Left lung (tissue), 14 donors: ENCODE measurements at places on chromosomes 12 and 14. TPM values are rescaled to one million over a fixed set of nuclear protein-coding genes. Genes with fewer than 3 reads are reported as not detected.

The SMCO2 gene
- total RNA-seq: not detected

- H3K4me3 ChIP-seq: no peak overlapping the region
- no peaks in the 10 kb centered on the region for H3K27me3 ChIP-seq
- H3K36me3 ChIP-seq: no peaks in the 10 kb centered on the region
- no peak for DNase-seq
- no peaks in the 10 kb centered on the region for H3K4me1 ChIP-seq
These were observed 322.3 kb downstream of the RMST start for GRCh38 chr12:97784904-97785303.

GRCh38 chr12:124392667-124393413, 97.9 kb downstream of the RFLNA start:
- peak; percentile 83 for DNase-seq
- H3K27me3 ChIP-seq: no peaks in the 10 kb centered on the region
- peak overlapping the region; percentile 99 for H3K27ac ChIP-seq
- H3K4me3 ChIP-seq: no peak overlapping the region
- H3K4me1 ChIP-seq: peaks cover 86% of the 10 kb centered on the region

The CPNE8 gene
- 18.0 TPM for total RNA-seq

DNA sequence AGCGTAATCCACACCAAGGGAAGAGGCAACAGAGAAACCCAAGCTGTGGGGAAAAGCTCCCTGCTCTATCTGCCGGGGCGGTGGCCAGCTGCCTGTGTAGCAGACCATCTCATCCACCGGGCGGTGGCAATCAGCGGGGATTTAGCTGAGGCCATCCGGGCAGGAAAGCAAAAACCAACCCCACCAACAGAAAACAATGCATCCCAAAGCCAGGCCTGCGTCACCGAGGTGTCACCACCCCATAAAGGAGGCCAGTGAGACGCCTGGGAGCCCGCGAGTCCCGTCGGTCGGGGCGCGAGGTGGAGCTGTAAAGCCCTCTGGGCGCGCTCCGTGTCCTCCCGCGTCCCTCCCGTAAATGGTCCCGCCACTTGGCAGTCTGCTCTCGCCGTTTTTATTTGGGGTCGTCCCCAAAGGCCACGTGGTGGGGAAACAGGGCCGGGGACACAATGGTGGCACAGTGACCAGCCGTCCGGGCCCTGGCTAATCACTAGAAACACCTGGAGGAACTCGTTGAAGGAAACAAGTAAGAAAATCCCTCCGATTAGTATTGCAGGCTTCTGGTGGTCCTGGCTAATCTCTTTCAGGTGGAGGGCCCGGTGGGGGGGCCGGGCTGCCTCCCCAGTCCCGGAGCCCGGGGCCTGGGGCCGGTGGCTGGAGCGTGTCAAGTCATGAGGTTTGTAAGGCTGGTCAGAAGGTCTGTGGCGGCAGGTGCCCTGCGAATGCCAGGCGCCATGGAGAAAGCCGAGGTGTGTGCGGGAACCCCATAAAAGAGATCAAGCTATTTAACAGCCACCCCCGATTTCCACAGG, 94.7 kb upstream of the GSC start:
- H3K36me3 ChIP-seq: no peaks in the 10 kb centered on the region
- H3K4me3 ChIP-seq: no peak overlapping the region
- DNase-seq: no peak
- H3K4me1 ChIP-seq: no peaks in the 10 kb centered on the region
- no peak overlapping the region for H3K27ac ChIP-seq

The VRTN gene
- not detected for total RNA-seq

The EXD2 gene
- 25.4 TPM for total RNA-seq

DNA sequence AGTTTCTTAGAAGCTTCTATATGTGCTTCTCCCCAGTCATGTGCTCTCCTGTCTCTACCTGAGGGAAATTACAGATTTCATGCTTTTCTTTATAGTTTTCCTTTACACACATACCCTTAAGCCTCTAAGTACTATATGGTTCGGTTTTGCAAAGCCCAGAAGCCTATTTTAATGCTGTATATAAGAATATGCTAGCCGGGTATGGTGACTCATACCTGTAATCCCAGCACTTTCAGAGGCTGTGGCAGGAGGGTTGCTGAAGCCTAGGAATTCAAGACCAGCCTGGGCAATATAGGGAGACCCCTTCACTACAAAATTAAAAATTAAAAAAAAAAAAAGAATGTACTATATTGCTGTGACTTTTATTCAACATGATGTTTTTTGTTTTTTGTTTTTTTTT, 15.4 kb downstream of the DGLUCY start:
- H3K27me3 ChIP-seq: no peaks in the 10 kb centered on the region
- H3K4me3 ChIP-seq: no peak overlapping the region
- H3K36me3 ChIP-seq: peaks cover 44% of the 10 kb centered on the region
- no peak overlapping the region for H3K27ac ChIP-seq

- no peaks in the 10 kb centered on the region for H3K36me3 ChIP-seq
- H3K4me3 ChIP-seq: no peak overlapping the region
- H3K27ac ChIP-seq: no peak overlapping the region
- H3K4me1 ChIP-seq: peaks cover 19% of the 10 kb centered on the region
- DNase-seq: no peak
- H3K27me3 ChIP-seq: no peaks in the 10 kb centered on the region
These were observed 47.3 kb downstream of the DAD1 start for GRCh38 chr14:22541721-22542120.
